Activated T-cell treated with anti-CD3 and anti-CD28 coated beads, Interleukin-2, amount 50 U/mL, for 4 hours (primary cell): ENCODE measurements at places on chromosomes 12 and 14. TPM values are rescaled to one million over a fixed set of nuclear protein-coding genes. Genes with fewer than 3 reads are reported as not detected.

Gene IFNG-AS1
- total RNA-seq: 0.95 TPM

Gene PEBP1
- 194 TPM for total RNA-seq

Gene TTC9
- 4.0 TPM for total RNA-seq

DNA sequence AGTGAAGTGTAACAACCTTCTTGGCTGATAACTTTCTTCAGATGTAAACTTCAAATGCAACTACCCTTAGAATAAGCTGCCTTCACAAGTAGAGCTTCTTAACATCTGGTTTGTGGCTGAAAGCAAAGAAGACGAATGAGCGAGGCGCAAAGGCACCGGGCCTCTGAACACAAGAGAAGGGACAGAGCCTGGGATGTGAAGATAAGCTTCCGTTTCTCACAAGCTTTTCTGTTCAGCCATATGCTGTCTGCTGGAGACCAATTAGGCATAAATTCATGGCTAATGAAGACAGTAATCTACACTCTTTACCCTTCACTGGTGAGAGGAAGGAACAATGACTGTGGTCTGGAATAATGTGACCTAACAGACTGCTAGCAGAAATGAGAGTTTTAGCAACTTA, 195.2 kb downstream of the ATXN7L3B start:
- DNase-seq: no peak

DNA sequence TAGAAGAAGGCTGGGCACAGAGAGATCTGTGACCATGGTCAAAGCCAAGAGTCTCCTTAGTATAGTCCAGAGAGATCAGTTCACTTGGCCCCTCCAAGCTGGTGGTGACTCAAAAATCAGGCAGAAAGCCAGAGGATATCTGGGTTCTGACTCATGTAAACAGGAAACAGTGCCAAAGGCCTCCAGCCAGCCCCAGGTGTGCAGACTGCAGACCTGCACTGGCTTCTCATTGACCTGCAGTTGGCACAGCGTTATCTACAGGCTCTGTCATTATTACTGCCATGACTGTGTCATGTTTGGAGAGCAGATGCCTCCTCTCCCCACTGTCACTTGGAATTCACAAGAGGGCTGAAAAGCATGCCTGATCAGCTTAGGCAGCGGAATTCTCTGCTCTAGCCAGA, 295.7 kb upstream of the PRKD1 start:
- no peak for DNase-seq

GRCh38 chr12:2129076-2129475, 76.3 kb downstream of the CACNA1C start:
- no peak for DNase-seq

GRCh38 chr12:108123402-108123801, 5.7 kb upstream of the WSCD2 start:
- no peak for DNase-seq

DNA sequence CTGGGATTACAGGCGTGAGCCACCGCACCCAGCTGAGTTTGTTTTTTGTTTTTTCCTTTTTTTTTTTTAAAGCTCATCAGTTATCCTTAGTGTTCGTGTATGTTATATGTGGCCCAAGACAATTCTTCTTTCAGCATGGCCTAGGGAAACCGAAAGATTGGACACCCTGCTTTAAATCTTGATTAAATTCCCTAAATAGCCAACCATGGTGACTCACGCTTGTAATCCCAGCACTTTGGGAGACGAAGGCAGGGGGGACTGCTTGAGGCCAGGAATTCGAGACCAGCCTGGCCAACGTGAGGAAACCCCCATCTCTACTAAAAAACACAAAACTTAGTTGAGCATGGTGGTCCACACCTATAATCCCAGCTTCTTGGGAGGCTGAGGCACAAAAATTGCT, 131.1 kb downstream of the MED13L start:
- DNase-seq: no peak

DNA sequence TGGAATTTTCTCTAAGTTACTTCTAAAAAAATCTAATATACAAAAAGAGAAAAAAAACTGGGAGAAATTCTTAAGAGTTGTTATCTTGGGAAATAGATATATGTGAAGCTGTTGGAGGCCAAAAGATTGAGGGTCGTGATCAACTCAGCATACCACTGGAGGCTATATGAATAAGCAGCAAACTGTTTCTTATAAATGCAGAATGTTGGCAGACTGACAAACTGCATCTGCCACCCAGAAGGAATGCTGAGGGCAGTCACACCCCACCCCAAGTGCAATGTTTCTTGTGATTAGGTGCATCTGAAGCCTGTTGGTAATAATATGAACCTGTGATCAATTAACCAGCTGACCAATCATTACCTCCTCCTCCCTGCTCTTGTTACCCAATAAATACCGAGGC, 818.6 kb upstream of the MGAT4C start:
- DNase-seq: no peak

- DNase-seq: no peak
These were observed 150.1 kb downstream of the SLC38A4 start for GRCh38 chr12:46675736-46676135.

- DNase-seq: no peak
These were observed 128.4 kb downstream of the RBM19 start for GRCh38 chr12:113837528-113838296.

- DNase-seq: no peak
These were observed 21.2 kb upstream of the NINJ2 start for GRCh38 chr12:684416-684815.

DNA sequence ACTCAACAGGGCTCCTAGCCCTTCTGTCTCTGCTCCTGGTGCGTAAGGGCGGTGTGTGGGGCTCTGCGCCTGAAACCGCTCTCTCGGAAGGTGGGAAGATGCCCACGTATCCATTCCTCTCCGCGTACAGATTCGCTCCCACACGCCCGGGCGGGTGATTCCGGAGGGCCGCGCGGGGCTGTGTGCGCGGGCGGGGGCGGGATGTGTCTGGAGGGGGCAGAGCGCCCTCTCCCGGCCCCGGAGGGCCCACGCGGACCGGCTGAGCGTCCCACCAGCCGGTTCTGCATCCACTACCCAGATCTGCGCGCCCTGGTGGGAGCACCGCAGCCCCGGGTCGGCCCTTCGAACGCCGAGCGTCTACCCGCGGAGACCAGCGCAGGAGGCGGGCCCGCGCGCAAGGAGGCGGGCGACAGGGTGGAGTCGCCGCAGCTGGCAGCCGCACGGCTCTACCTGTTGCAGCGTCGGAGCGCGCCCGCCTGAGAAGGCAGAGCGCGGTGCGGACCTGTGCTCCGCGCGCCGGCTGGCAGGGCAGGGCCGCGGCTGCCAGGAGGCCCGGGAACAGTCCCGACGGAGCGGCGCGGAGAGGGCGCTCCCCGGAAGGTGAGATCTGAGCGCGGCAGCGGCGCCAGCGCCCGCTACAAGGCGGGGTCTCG, 1.4 kb upstream of the KCNK13 start:
- peak; percentile 28 for DNase-seq

GRCh38 chr12:60100852-60101251, 505.0 kb downstream of the SLC16A7 start:
- no peak for DNase-seq

- DNase-seq: no peak
These were observed 206.4 kb upstream of the GZMB start for GRCh38 chr14:24840204-24840893.

- DNase-seq: no peak
These were observed 34.0 kb downstream of the EGLN3 start for GRCh38 chr14:33916663-33917565.

GRCh38 chr12:92854344-92854743, 74.8 kb downstream of the EEA1 start:
- no peak for DNase-seq

DNA sequence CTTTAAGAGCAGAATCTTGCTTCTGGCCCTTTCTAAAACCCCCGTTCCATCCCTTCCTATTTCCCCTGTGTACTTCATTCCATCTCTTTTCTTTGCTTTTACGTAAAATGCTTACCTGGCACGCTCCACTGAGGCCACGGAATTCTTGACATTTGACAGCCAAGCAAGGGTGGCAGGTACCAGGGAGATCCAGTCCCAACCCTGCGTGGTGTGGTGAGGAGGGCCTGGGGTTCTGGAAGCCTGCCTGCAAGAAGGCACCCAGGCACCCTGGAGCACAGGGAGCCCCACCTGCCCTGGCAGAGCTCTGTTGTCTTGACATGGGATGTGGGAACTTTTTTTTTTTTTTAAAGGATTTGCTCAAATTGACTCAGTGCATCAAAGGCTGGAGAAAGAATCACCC, 48.6 kb downstream of the ITPK1 start:
- DNase-seq: no peak

- DNase-seq: no peak
These were observed 318.8 kb downstream of the NRXN3 start for GRCh38 chr14:78488938-78489337.

DNA sequence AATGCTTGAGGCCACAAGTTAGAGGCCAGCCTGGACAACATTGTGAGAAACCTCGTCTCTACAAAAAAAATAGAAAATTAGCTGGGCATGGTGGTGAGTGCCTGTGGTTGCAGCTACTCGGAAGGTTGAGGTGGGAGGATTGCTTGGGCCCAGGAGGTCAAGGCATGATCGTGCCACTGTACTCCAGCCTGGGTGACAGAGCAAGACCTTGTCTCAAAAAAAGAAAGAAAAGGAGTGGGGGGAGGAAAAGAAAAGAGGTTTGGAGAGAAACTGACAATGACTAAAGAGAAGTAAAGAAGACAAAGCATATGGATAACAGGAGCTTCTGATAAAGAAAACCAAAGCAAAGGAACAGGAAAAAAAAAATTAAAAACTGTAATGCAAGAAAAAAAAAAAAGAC, 37.4 kb upstream of the SELPLG start:
- no peak for DNase-seq
